ENCODE measurements at places on chromosomes 3 and 15.

DNA sequence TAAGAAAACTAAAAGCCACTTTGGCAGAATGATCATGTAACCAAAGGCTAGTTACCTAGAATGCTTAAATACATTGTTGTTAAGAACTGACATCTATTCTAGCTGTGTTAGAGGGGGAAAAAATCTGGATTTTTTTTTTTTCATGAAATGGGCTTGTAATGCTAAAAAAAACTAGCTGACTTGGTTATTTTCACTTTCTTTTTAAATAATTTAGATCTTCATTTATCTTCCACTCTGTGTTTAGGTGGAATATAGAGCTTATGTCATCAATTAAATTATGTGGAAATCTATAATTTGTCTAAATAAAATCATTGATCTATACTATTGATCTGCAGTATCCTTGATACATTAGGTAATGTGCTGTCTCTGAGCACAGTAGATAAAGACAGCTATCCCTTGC is 217.4 kb downstream of the TCF12 start:
- no peak for DNase-seq

DNA sequence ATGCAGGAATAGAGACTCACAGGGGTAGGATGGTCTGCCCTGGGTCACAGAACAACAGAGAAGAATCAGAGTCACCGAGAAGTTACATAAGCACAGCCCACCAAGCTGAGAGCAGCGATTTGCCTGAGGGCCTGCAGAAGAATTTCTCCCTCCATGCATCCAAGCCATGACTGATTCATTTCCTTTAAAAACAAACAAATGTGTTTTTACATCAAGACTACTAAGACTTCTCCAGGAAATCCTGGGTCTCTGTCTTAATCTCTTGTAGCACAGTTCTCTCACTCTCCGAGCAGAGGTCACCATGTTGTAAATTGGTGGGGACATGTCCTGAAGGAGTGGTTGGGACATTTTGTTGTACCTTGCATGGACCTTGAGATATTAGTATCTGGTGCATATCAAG is 159.8 kb downstream of the THSD4 start:
- no peak for DNase-seq

- DNase-seq: no peak
Measured at GRCh38 chr3:128408693-128409623, 57.7 kb downstream of the DNAJB8 start.

DNA sequence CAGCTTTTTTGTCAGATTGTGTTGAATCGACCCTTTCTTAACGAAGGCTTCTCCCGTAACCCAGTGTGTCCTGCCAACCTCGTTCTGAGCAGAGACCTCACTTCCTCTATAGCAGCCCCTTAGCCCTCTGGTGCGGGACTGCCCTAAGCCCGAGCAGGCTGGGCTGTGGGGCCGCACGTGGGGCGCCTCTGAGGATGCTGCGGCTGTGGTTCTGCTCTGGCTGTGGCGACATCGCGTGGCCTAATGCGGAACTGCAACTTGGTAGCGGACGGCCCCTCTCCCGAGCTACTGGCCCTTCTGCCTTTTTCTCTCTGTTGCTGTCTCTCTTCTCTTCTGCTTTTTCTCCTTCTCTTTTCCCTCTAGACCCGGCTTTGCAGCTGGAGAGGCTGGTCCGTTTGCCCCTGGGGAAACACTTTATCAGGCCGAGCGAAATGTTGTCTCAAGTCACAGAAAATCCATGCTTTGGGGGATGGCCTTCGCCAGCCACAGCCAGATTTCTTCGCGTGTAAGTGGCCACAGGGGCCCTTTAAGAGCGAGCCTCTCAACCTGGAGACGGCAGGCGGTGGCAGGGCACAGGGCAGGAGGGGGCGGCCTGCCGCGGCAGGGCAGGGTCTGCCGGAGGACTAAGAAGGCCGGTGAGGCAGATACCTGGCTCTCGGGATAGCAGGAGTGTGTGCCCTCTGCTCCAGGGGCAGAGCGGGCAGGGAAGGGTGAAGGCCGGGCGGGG is 19.4 kb upstream of the KIF23 start:
- peak; percentile 53 for DNase-seq

DNA sequence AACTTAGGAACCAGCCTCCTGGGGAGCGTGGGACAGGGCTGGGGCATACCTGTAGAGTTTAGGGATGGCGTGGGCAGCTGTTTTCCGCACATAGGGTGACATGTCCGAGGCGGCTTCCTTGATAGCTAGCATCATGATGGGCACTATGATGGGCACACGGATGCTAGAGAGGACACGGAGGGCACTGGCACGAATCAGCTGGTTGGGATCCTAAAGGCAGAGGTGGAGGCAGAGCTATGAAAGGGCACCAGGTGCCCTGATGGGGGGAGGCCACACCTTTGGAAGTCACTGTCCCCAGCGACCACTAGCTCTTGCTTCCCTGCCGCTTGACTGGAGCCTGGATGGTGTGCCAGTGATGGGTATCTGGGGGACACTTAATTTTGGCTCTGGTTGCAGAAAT is 28.3 kb downstream of the AP3B2 start:
- DNase-seq: no peak

DNA sequence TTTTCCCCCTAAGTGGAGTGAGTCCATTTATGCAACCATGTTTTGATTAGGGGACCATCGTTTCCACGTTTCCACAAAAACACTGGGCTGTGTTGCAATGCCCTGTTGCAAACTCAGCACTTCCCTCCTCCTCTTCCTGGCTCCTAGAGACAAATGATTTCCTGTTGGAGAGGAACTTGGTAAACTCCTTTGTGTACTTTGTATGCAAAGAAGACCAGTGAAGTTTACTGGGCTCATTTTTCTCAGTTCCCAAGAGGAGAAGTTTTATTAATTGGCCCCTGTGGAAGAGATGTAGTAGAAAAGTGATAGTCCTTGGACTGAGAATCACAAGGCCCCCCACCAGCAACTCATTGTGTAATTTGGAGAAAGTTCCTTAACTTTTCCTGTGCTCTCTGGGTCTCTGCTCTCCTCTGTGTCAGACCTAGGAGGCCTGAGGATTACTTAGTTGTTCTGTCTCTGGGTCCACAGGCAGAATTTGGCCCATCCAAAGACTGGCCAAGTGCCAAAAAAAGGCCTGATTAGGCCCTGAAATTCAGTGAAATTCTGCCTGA is 95.0 kb downstream of the ATG7 start:
- no peak for DNase-seq

- no peak for DNase-seq
Measured at GRCh38 chr3:49199239-49199899, 28.0 kb downstream of the KLHDC8B start.
